ENCODE measurements at places on chromosomes 4 and X.

- no peak for DNase-seq
These were observed 45.5 kb downstream of the SMIM31 start for GRCh38 chr4:164799410-164799809.

DNA sequence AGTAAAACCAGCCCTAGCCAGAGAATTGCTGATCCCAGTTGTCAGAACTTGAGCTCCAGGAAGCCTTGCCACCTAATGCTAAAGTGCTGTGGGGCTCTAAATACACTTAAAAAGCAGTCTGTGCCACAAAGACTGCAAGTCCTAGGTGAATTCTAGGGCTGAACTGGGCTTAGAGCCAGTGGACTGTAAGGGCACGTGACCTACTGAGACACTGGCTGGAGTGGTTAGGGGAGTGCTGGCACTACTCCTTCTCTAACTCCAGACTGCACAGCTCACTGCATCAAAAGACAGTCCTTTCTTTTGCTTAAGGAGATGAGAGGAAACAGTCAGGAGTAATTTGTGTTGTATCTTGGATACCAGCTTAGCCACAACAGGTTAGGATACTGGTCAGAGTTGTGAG is 1240.2 kb downstream of the FAM133A start:
- DNase-seq = no peak

DNA sequence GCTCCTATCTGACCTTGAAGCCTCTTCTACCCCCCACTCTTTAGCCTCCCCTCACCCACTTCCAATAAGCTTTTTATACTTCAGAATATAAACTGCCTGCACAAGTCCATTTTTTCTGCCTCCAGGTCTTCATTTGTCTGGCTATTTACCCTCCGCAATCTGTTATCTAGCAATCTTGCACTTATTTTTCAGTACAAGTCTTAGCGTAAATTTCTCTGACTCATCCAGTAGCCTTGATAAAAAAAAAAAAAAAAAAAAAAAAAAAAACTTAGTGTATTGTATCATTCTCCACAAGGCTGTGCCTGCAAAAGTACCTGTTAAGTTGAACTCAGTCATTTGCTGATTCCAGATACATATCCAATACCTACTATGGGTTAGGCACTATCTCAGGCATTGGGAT is 219.5 kb upstream of the DKK2 start:
- no peak for DNase-seq

GRCh38 chr4:3685081-3685645 is 81.0 kb upstream of the ADRA2C start:
- DNase-seq = no peak

All from spinal cord (tissue), 10 donors.